ENCODE measurements at places on chromosomes 13 and 19.

DNA sequence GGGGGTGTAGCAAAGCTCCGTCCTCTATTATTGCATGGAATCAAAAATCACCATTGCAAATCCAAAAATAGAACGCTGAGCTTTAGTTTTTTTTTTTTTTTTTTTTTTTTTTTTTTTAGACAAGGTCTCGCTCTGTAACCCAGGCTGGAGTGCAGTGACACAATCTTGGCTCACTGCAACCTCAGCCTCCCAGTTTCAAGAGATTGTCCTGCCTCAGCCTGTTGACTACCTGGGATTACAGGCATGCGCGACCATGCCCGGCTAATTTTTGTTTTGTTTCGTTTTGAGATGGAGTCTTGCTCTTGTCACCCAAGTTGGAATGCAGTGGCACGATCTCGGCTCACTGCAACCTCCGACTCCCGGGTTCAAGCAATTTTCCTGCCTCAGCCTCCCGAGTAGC, 15.3 kb upstream of the ZNF77 start:
- DNase-seq: no peak

GRCh38 chr13:82833923-82834322, 1048.4 kb downstream of the SLITRK1 start:
- DNase-seq: no peak

DNA sequence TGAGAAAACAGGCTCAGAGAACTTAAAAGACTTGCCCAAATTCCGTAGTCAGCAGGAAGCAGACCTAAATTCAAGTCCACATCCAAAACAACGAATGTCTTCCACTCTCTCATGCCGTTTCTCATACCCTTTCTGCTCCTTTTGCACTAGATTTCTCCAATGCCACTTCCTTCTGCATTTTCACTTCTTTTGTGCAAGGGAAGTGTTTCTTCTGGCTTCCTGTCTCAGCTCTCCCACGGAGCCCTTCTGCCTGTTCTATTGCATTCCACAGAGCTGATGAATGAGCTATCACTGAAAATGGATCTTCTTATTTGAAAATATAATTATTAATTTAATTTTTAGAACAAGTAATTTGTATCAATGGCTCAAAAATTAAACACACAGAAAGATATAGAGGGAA, 56.1 kb upstream of the STK24 start:
- no peak for DNase-seq

- no peak for DNase-seq
Observed at GRCh38 chr13:60990032-60990733, 425.5 kb downstream of the PCDH20 start.

DNA sequence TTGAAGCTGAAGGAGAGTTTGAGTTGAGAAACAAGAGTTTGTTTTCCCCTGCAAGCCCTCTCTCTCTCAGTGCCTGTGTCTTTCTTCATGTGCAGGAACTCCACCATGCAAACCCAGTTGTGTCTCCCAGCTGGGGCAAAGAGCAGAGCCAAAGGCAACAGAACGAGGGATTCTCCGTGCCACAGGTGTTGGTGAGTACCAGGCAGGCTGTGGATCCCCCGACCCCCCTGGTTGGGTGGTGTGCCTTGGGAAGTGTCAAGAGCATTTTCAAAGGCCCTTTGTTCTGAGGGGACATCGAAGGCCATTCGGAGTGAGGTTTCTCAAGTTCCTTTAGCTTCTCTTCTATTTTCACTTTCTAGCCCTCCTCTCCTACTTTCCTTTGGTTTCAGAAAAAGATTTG, 5.6 kb downstream of the ZNF333 start:
- DNase-seq: no peak

GRCh38 chr19:19537075-19538048, 703 bp upstream of the CILP2 start:
- no peak for DNase-seq

DNA sequence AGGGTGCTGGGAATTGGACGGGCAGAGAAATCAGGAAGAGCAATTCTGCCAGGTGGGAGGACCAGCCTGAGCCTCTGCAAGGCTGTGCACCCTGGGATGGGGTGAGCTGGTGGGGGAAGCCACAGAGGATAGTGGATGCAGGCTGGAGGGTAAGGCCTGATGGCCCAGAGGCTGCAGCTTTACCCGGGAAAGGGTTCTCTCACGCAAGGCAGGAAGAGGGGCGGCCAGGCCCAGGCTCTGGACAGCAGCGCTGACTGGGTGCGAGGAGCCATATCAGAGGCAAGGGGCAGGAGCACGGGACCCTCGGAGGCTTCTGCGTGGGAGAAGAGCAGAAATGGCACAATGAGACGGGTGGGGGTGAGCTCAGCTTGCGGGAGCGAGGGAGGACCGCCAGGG, 104.6 kb downstream of the SOX1 start:
- no peak for DNase-seq
